Fibroblast of the aortic adventitia (primary cell): ENCODE measurements at places on chromosomes 3 and 15. TPM values are rescaled to one million over a fixed set of nuclear protein-coding genes. Genes with fewer than 3 reads are reported as not detected.

Gene PODXL2
- 1.3 and 3.4 TPM in 2 replicates for total RNA-seq

Gene GUCA1C
- not detected in 2 replicates for total RNA-seq

Gene UNC13C
- 0.81 TPM in 1 of 2 replicates, not detected in the other for total RNA-seq

Gene HGD
- total RNA-seq = 0.09 and 0.57 TPM in 2 replicates

Gene PIF1
- 2.0 and 7.4 TPM in 2 replicates for total RNA-seq

Gene IMPG2
- 0.45 and 0.65 TPM in 2 replicates for total RNA-seq

Gene AADACL2
- total RNA-seq = 0.90 TPM in 1 of 2 replicates, not detected in the other

Gene TPRG1
- total RNA-seq = 0.45 and 8.6 TPM in 2 replicates
